Frontal cortex (tissue), 4 donors: ENCODE measurements at places on chromosomes 2 and 18.

DNA sequence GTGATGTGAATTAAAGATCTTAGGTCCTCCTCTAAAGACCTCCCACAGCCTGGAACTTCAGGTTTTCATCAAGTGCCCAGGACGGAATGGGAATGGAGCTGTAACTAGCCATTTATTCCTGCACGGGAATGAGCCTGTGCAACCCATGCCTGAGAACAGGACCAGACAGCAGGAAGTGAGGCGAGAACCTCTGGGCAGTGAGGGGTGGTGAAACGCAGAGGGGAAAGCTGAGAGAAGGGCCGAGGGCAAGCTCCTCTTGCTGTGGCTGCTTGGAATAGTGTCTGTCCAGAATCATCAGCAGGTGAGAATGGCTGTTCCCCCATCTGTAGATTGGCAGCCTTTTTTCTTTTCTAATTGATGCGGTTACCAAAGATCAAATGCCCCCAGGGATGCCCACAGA lies 4.8 kb upstream of the RALB start:
- DNase-seq = no peak

DNA sequence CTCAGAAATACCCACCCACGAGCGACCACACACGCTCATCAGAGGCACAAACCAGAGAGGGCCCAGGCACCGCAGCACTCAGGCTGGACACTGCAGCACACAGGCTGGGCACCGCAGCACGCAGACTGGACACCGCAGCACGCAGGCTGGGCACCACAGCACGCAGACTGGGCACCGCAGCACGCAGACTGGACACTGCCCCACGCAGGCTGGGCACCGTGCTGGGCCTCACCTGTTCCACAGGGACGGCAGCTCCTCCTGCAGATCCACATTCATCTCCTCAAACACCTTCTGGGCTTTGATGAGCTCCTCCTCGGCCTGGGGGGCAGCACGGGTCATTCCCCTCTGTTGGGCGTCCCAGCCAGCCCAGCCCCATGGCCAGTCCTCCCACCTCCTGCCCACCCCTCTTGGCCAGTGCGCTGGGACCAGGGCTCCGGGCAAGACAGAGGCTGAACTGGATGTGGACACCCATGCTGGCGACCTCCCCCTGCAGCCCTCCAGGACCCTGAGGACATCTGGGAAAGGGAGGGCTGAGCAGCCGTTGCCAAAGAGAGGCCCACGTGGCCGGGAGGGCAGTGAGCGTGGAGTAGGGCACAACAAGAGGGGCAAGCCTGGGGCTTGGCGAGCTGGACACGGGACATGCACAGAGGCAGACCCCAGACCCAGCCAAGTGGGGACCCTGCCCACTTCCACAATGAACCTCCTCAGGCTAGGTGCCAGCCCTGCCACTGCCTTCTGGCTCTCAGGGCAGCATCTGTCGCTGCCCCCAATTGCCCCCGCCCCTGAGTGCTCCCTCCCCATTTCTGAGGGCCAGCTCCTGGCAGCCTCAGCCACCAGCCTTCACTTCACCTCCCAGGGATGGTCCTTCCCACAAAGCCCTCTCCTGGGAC lies 43.0 kb downstream of the BIN1 start:
- no peak for DNase-seq

DNA sequence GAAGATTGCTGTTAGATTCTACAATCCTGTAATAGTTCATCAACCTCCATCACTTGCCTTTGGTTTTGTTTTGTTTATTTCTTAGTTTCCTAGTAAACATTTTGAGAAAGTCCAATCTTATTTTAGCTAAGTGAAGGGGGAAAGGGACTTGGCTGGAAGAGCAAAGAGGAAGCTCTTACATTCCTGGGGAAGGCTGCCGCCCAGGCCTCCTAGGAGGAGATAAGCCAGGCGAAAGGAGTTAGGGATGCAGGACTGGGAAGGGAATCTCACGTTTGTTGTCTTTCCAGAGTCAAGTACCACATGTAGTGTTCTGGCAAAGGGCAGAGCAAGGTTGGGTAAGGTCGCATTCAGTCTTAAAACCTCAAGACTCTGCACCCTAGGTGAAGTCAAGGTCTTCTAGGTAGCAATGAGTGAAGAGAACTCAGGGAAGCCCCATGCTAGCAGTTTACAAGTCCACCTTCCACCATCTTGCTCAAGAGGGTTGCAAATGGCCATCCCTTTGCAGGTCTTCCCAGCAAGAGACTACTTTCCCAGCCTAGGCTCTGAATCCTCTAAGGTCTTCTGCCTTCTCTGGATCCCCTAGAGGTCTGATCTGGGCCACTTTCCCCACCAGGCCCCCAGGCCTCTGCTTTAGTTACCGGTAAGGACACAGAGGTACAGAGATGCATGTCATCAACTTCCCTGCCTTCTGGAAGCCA lies 320.7 kb downstream of the CYP26B1 start:
- DNase-seq = no peak

DNA sequence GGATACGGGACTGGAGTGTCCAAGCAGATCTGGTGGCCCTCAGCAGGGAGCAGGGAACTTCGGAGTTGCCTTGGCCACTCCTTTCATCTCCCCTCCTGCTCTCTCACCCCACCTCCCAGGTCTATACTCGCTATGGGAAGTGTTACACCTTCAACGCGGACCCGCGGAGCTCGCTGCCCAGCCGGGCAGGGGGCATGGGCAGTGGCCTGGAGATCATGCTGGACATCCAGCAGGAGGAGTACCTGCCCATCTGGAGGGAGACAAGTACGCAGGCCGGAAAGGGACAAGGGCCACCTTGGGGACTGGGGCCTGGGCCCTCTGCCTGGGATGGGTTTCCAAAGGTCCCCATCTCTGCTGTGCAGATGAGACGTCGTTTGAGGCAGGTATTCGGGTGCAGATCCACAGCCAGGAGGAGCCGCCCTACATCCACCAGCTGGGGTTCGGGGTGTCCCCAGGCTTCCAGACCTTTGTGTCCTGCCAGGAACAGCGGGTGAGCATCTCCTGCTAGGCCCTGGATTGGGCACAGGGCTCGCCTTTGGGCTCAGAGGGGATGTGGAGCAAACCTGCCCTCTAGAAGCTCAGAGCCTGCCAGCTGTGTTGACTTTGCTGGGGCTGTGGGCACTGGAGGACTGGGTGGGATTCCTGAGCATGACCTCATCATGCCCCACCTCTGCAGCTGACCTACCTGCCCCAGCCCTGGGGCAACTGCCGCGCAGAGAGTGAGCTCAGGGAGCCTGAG lies 11.8 kb downstream of the CHPF start:
- no peak for DNase-seq

DNA sequence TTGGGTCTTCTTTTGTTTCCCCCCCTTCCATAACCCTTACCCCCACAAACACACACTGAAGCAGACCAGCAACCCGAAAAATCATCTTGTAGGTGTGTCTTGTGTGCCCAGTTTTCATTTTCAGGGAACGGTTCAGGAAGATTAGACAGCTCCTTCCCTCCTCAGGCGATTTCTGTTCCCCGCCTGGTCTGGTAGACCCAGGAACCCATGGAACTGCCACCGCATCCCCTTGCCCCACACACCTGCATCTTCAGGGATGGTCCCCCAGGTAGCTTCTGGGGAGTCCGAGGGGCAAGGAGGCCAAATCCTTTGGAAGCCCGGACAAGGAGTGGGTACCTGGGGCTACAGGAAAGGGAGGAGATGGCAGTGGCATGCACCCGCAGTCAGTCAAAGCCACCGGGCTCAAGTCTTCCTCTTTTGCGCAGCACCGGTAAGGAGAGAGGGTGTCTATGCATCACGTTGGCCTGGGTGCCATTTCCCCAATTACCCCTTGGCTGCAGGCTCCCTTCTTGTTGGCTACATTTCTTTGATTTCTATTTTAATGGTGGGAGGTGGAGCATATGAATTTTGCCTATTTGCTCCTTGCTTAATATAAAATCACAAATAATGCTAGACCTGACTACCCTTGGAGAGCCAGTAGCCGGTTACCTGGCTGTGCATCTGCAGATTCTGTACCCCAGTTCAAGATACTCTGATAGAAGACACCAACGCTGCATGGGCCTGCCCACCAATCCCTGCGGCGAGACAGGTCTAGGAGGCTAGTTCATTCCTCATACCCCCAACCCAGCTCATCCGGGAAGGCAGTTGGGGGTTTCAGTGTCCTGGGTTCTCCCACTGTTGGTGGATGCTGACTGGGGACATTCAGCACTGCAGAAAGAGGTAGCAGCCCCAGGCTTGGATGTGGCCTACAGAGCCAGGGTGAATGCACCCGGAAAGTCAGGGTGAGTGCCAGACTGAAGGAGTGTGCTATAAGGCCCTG lies 30.0 kb upstream of the ATP6V1B1 start:
- DNase-seq = no peak

DNA sequence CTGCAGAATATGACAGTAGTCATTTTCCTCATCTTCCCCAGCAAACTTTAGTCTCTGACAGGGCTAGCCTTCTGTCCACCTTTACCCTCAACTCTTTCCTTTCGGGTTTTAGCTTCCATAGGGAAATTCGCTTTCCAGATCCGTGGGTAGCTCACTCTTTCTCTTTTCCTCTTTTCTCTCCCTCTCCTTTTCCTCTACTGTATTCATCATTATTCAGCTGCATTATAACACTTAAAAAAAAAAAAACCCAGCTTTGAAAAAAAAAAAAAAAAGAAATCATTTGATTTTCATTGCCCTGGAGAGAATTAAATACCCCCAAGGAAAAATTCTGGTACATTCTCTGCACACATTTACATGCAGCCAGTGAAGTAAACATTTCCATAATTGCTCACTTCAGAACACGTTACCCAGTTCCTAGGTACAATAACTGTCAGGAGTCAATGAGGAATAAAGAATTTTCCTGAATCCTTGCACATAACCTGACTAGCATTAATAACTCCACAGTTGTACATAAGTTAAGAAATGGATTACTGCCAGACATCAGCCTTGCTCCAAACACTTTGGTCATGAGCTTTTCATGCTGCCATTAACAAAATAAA lies 63.5 kb downstream of the ZNF521 start:
- no peak for DNase-seq

- DNase-seq = no peak
Observed at GRCh38 chr2:46538393-46538792, 59.0 kb downstream of the TMEM247 start.

GRCh38 chr2:119606674-119607073 lies 62.4 kb downstream of the CFAP221 start:
- DNase-seq = no peak

DNA sequence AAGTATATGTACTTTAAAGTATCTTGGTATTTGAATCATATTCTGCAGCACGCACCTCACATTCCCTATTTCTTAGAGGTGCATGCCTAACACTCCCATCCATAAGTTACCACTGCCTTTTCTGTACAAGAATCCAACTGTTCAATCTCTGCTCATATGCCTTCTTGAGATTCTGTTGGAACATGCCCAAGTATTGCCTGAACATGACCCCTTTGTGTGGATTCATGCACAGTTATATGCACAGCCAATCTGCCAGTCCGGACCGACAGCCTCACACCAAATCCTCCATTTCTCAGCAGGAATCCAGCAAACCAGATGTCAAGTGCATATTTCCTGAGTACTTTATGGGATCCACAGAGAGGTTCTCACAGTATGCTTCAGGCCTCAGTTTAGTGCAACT lies 222.0 kb downstream of the TMEM182 start:
- no peak for DNase-seq

DNA sequence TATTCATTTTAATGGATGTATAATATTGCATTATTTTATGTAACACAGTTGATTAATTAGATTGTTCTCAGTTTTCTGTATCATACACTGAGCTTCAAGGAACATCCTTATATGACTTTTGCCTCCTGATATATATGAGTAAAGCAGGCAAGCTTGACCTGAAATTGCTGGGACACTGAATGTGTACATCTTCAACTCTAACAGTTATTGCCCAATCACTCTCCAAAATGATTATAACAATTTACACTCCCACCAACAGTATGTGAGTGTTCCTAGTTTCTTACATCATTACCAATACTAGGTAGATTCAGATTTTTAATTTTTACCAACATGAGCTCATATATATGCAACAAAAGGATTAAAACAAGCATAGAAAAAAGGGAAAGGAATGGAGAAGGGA lies 379.4 kb downstream of the SETBP1 start:
- DNase-seq = no peak

DNA sequence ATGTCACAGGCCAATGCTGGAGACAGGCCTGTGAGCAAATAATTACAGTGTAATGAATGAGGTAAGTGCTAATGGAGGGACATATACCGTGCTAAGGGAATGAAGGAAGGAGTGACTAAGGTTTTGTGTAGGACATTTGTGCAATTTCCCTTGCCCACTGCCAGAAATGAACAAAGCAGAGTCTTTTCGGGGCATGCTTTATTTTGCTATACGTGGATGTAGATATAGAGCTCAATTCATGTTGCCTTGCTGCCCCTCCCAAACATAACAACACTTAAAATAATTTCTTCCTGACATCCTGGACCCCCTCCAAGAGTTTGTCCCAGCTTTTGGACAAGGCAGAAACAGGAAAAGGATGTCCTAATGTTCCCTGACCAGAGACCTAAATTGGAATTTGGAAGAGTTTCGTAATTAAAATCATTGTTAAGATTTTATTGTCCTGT lies 23.7 kb upstream of the CD28 start:
- no peak for DNase-seq

DNA sequence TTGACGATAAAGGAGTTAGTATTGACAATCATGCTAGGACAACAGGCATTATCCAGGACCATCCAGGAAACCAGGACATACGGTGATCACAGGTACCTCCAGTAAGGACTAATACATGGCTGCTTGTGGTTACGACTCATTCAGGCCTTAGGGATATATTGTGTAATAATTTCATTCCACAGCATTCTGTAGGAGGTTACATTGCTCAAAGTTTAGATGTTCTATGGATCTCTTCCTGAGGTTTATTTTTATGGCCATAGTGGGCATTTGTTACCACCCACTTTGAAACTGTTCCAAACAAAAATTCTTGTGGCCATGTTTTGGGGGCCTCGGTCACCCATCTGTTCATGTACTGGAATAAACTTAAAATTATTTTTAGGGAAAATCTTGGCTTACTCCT lies 431.6 kb downstream of the METTL4 start:
- no peak for DNase-seq

GRCh38 chr2:188369365-188369764 lies 77.7 kb downstream of the GULP1 start:
- DNase-seq = peak; percentile 15

DNA sequence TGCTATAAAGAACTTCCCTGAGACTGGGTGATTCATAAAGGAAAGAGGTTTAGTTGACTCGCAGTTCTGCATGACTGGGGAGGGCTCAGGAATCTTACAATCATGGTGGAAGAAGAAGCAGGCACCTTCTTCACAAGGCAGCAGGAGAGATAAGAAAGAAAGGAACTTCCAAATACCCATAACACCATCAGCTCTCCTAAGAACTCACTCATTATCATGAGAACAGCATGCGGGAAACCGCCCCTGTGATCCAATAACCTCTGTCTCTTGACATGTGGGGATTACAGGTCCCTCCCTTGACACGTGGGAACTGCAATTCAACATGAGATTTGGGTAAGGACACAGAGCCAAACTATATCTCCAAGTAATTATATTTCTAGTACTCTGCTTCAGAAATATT lies 163.8 kb upstream of the CDH20 start:
- DNase-seq = no peak

- DNase-seq = no peak
Observed at GRCh38 chr2:205627085-205627484, 55.2 kb upstream of the NRP2 start.

- no peak for DNase-seq
Observed at GRCh38 chr18:63586966-63587365, at the start of gene SERPINB13. TSS of gene SERPINB13 (plus strand) at chr18:63587343. CDS start at chr18:63588668, 1,325 bp downstream.
